ENCODE measurements at places on chromosomes 11 and 22.

DNA sequence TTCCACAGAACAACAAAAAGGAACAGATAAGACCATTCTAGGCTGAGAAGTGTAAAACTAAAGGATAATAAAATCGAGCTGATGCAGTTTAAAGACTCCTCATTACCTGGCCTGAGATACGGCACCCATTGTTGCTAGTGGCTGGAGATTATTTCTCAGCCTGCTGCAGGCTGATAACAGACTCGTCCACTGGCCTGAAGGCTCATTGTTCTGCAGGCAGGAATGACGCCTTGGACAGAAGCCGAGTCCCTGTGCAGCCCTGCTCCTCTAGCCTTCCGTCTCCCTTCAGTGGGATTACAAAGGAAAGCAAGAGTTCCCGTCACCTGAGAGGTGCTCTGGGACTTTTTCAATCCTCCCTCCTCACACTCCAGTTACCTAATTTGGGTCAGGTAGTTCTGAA is 1065.3 kb downstream of the OPCML start:
- DNase-seq: no peak

DNA sequence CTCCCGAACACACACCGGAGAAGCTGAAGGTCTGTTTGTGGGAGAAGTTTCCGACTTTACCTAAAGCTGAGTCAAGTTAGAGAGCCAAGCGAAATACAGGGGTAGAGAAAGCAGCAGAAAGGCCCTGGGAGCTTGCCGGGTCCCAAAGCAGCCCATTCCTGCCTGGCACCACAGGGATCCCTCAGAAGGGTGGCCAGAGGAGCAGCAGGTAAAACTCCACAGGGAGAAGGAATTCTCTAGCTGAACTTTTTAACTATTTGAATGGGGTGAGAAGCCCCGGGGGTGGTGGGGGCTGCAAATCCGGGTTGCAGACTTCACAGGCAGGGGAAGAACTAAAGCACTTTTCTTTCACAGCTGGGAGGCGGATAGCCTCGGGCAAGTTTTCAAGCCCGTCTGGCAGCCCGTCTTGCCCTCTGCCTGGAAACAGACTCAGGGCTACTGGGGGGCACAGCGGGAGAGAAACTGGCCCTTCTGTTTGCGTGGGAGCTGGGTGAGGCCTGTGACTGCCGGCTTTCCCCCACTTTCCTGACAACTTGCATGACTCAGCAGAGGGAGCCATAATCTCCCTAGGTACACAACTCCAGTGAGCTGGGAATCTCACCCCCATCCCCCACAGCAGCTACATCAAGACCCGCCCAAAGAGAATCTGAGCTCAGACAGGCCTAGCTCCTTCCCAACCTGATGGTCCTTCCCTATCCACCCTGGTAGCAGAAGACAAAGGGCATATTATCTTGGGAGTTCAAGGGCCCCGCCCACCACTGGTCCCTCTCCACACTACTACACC is 311.0 kb downstream of the SBF2 start:
- DNase-seq: peak; percentile 17

DNA sequence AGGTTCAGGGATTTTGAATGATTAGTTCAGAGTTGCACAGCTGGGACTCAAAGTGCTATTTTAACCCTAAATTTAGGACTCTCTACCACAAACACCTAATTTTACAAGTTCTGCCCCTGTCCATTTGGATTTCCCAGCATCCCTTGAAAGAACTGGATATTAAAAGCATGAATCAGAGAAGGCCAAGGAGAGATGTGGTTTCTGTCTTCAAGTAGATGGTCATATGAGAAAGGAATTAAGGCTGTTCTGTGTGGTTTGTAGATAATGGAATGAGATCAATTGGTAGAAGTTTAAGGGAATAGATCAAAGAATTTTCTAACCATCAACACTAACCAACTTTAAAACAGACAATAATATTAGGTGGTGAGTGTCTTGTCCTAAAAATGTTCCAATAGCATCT is 106.4 kb upstream of the TENM4 start:
- peak; percentile 58 for DNase-seq

- DNase-seq: no peak
Observed at GRCh38 chr11:74695705-74696280, 35.4 kb downstream of the CHRDL2 start.

GRCh38 chr11:119202554-119202953 is 3.6 kb upstream of the CBL start:
- no peak for DNase-seq
